ENCODE measurements at places on chromosomes 12 and 14.

DNA sequence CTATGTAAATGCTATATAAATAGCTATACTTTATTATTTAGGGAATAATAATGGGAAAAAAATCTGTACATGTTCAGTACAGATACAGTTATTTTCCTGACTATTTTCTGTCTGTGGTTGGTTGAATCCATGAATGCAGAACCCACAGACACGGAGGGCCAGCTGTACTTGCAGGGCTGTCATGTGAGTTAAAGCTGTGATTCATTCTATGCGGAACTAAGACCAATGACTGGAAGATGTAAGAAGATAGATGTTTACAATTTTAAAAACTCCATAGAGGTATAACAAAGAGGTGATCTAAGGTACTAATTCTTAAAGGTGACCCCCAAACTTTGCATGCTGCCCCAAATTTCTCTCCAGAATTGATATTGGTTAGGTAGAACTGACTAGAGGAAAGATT, 14.6 kb downstream of the PCNX4 start:
- no peak for DNase-seq

DNA sequence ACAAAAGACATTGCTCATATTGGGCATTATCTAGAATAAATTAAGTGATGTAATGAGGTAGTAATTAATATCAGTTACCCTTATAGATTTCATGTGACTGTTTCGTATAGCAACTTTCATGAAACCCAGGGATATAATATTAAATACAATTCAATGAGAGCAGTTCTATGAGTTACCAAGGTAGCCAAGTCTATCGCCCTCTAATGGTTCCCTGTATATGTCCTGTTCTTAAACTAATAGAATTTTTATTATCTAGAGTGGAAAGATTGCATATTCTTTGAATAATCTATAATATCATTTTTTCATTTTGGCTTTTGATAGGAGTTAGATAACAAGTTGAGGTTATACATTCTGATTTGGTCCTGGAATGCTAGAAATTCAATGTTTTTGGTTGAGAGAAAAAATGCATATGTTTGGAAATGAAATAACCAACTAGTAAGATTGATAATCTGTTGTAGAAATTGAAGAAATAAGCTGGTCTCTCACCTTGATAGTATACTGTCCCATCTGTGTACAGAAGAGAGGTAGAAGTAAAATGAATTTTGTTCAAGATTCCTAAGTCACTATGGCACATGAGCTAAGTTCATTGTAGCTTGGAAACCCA, 59.7 kb downstream of the SCFD1 start:
- no peak for DNase-seq

DNA sequence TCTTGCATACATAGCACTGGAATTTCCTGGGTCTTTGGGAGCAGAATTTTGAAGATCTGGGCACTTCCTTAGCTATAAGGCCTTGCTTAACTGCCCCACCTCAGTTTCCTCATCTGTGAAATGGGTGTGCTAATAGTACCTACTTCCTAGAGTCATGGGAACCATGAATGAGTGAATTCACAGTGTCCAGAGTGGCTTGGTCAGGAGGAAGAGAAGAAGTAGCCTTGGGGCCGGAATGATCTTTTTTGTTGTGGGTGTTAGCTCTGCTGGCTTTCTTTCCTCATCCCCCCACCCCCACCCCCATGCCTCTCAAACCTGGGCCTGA, 2.4 kb downstream of the SH2B3 start:
- no peak for DNase-seq

DNA sequence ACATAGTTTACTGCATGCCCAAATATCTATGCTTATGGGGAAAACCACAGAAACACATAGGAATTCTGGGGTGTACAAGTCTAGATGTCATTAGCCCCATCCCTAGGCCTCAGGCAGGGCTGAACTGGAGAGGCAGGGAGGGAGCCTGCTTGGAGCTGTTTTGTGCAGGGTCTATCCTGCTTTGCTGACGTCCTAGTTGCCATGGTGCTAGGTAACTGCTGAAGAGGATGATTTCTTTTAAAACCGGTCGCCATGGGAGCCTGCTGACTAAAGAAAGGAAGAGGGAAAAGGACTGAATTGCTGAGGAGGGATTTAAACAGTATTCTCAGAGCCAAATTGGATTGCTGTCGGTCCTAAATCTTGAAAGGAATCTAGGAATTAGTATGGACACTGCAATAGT, 10.7 kb downstream of the GPR19 start:
- no peak for DNase-seq

- DNase-seq = no peak
These were observed 87.7 kb downstream of the FOXN4 start for GRCh38 chr12:109221277-109221931.

GRCh38 chr14:56340932-56341331, 222.7 kb downstream of the PELI2 start:
- no peak for DNase-seq

DNA sequence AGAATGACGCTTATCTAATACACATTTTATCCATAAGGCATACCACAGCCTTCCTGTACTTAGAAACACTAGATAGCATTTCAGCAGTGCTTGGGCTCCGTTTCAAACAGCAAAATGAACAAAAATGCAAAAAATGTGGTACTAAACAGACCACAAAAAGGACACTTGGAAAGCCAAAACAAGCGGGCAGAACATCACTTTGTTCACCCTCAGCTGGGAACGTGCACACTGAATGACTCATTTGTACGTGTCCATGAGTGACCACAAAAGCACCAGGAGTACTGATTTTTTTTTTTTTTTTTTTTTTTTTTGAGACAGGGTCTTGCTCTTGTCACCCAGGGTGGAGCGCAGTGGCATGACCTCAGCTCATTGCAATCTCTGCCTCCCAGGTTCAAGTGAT, 8.9 kb upstream of the FOXN3 start:
- no peak for DNase-seq

DNA sequence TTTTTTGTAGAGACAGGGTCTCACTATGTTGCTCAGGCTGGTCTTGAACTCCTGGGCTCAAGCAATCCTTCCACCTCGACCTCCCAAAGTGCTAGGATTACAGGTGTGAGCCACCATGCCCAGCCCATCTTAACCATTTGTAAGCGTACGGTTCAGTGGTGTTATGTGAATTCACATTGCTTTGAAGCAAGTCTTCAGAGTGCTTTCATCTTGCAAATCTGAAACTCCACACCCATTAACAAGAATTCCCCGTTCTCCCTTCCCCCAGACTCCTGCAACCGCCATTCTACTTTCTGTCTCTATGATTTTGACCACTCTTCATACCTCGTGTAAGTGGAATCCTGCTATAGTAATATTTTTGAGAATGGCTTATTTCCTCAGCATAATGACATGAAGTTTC, 24.9 kb upstream of the BICDL1 start:
- DNase-seq = no peak

DNA sequence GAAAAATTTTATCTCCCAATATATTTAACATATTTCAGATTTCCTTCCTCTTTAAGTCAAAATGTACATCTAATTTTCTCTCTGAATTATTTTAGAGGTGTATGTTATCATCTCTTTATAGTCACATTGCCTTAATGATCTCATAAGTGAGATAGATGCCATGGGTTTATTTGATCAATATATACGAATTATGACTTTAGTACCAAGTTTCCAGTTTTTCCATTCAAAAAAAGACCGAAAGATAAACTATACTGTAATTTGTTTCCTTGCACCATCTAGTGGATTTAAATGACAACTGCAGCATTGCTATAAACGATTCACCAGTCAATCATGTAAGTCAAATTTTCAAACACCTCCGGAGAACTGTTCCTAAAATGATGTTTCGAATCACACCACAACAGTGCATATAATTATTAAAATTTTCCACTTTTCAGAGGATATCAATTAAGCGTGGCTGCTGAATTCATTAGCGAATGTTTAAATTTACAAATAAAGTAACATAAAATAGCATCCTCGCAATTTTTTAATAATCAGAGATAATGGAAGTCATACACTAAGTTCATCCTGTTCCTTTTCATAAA, 419 bp upstream of the ATXN7L3B start:
- DNase-seq = no peak

DNA sequence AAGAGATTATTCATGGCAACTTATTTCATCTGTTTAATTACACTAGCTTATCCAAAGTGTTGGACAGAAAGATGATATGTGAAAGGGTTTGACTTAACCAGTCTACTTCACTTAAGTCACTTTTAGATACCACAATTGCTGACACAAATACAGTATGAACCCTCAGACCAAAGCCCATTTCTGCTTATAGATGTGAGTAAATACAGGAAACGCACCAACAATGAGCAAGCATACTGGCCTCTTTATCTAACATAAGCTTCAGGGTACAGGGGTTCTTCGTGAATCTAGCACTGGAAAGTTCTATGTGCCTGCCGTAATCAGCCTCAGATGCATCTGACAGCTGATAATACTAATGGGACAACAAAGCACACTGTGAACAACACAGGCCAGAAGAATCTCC, 209.6 kb downstream of the MED13L start:
- no peak for DNase-seq

DNA sequence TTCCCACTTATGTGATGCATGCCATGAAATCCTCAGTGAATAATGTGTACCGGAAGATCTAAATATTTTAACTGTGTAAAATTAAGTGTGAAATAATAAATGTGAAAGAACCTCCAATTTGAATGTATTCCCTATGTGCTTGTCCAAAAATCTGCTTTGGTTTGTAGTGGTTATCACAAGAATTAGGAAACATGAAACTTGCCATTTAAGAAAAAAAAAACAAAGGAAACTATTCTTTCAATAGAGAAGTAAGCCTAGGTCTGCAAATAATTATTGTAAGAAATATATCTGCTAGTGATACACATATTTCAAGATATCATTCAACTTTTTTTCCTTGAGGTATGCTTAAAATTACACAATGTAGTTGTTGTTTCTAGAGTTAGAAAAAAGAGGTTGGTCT, 500.4 kb downstream of the SLC6A15 start:
- no peak for DNase-seq

DNA sequence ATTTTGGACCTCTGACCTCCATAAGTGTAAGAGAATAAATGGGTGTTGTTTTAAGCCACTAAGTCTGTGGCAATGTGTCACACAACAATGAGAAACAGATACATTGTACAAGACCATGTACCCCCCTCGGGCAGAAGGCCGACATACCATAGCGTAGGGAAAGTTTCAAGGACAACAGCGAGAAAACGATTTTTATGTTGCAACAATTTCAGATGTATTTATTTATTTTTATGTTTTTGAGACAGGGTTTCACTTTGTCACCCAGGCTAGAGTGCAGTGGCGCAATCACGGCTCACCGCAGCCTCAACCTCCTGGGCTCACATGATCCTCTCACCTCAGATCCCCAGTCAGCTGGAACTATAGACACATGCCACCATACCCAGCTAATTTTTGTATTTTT, 136.4 kb upstream of the NCOR2 start:
- DNase-seq = no peak

DNA sequence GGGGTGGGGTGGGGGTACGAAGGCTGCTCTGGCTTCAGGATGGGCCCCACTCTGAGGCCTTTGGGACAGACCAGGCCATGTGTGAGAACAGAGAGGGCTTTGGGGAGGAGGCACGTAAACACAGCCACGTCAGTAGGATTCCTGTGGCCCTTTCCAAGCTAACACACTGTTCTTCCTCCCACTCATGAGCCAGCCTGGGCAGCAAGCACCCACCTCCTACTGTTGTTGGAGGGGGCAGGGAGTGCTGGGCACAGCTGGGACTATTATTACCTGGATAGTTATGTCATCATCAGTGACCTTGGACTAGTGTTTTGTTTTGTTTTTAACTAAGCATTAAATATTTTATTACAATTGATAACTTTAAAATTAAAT, 5.3 kb downstream of the CHGA start:
- no peak for DNase-seq

- DNase-seq = no peak
These were observed 44.7 kb downstream of the UNC79 start for GRCh38 chr14:93475471-93475870.

GRCh38 chr12:116880817-116881324, 370 bp downstream of the HRK start:
- DNase-seq = no peak

DNA sequence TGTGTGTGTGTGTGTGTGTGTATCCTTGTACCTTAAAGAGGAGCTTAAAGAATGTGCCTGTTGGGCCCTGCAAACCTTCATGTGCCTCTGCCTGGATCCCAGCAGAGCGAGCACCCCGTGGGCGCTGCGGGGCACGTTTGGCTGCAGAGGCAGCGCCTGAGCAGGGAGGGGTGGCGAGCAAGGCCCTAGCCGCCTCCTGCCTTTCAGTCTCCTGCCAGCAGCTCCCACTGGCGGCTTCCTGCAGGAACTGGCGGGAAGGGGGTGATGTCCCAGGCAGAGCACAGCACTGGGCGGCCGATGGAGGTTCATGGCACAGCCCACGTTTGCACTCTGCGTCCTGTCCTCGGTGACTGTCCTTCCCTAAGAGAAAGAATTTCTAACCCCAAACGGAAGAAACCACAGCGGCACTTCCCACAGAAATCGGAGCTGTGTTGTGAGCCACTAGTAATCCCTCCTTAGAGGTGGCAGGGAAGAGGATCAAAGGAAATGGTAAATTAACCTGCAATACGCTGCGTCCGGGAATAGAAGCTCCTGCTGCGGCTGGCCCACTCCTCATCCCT, 19.8 kb downstream of the ZBTB42 start:
- DNase-seq = no peak

- DNase-seq = no peak
These were observed 417.2 kb downstream of the RAD51B start for GRCh38 chr14:68236582-68237458.

DNA sequence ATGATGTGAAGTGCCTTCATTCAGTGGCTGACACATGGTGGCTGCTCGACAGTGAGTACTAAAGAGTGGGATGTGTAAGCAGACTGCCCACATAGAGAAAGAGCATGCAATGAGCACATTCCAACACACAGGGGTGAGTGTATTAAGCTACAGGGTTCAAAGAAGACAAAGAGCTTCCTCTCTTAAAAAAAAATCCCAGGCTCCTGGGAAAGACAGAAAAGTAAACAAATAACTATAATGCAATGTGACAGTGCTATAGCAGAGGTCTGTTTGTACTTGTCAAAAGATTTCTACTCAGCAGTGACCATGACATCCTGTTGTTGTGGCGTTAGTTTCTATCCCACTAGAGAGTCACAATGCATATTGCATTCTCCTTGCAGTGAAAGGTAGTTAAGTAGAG, 12.4 kb upstream of the PCNX1 start:
- no peak for DNase-seq

- no peak for DNase-seq
These were observed 136.1 kb upstream of the RAP1B start for GRCh38 chr12:68474467-68475204.

- no peak for DNase-seq
These were observed 19.3 kb downstream of the CPM start for GRCh38 chr12:68913682-68914081.

- DNase-seq = no peak
These were observed 8.4 kb upstream of the C12orf75 start for GRCh38 chr12:105322070-105322469.

DNA sequence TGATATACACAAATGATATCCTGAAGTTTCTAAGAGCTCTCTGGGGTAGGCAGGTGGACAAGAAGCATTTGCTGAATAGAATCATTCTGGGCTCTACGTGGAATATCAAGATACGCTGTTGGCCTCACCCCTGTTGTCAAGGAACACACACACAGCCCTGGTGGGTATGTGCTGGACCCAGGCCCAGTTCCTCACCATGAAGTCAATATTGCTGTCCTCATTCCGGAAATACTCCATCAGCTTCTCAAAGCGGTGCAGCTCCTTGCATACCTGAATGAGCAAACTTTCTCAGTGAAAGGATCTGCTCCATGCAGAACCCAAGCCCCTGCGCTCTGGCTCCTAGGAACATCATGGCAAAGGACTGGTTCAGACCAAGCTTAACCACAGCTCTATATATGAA, 31.4 kb downstream of the PRPF40B start:
- no peak for DNase-seq

- DNase-seq = no peak
These were observed 219.3 kb upstream of the NOS1 start for GRCh38 chr12:117580718-117581062.

- no peak for DNase-seq
These were observed 234.0 kb upstream of the HMGA2 start for GRCh38 chr12:65590318-65590717.
